ENCODE measurements at places on chromosomes 6 and 20. TPM values are rescaled to one million over a fixed set of nuclear protein-coding genes. Genes with fewer than 3 reads are reported as not detected.

Gene SCUBE3
- total RNA-seq, result not detected

Gene CRYBG1
- total RNA-seq, result 58.4 TPM

Gene ANKRD6
- total RNA-seq, result 6.5 TPM

Gene TNF
- 0.07 TPM for total RNA-seq

Gene AKAP7
- 2.7 TPM for total RNA-seq

Gene MATN4
- total RNA-seq, result 0.14 TPM

Gene PAX1
- total RNA-seq, result not detected

Gene APOBEC2
- total RNA-seq, result not detected

Gene MYH7B
- under 0.01 TPM for total RNA-seq

Gene RAMACL
- total RNA-seq, result 2.6 TPM

Gene AVP
- not detected for total RNA-seq
